ENCODE measurements at places on chromosomes 5 and 9.
A peak's percentile ranks its signal among the peaks of the same experiment; 100 is the strongest.

GRCh38 chr9:133955821-133956411 lies 36.2 kb downstream of the VAV2 start:
- DNase-seq: no peak

GRCh38 chr5:170228762-170229435 lies 3.9 kb upstream of the C5orf58 start:
- DNase-seq: no peak

- DNase-seq: peak; percentile 52
Observed at GRCh38 chr9:99823681-99824377, 2.1 kb downstream of the NR4A3 start.

- no peak for DNase-seq
Observed at GRCh38 chr5:29982457-29982856, 1211.0 kb upstream of the CDH6 start.

GRCh38 chr5:31442058-31442745 lies 89.7 kb downstream of the DROSHA start:
- DNase-seq: no peak

Data from RWPE1 (cell line).